Activated CD8-positive, alpha-beta memory T cell treated with anti-CD3 and anti-CD28 coated beads for 1 hour (primary cell): ENCODE measurements at places on chromosomes 5 and 9.

DNA sequence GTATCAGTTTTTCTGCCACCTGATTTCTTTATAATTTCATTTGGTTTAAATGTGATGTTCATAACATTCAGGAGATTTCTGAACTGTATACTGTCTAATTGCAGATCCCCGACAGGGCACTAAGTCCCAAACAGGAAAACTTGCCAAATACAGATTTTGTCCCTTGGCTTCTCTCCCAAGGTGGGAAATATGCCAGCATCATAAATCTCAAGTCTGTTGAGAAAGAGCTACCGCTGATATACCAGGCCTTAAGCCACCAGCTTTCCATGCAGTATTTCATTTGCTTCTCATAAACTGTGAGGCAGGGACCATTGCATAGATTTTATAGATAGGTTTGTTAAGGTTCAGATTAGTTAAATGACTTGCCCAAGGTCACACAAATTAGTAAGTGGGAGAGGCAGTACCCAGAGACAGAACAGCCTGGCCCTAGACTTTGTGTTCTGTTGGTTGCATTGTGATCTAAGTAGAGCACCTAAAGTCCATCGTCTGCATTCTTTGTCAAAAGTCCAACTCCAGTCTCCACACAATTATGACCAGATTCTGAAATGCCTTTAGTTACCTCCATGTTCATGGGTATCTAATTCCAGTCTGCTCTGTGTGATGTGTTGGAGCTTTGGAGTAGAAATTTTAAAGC is 16.2 kb downstream of the GPR21 start:
- DNase-seq: no peak

DNA sequence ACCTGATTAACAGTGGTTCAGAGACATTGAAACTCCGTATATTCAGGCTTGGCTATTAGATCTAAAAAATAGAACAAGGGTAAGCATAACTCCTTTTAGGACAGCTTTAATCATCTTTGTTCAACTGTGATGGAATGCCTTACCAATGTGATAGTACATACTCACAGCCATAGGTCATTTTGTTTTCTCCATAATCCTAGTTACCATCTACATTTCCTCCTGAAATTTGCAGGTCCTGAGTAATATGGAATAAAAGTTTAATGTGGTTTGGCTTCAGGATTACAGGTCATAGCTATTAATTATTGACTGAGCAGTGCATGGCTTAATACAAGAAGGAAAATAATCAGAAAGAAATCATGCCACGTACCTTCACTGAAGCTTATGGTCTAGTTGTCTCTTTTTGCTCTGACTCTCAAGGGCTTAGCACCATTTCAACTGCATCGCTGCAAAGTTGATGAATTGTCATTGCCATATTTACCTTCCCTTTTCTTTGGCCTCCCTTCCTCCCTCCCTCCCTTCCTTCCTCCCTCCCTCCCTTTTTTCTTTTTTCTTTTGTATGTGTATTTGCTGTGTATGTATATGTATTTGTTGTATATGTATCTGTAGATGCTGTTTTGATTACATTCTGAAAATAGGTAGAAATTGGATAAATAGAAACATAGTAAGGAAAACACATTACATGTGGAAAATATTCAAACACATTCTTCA is 250.9 kb upstream of the ZNF608 start:
- no peak for DNase-seq

- DNase-seq: no peak
Observed at GRCh38 chr5:466661-467310, 23.8 kb downstream of the EXOC3 start.

DNA sequence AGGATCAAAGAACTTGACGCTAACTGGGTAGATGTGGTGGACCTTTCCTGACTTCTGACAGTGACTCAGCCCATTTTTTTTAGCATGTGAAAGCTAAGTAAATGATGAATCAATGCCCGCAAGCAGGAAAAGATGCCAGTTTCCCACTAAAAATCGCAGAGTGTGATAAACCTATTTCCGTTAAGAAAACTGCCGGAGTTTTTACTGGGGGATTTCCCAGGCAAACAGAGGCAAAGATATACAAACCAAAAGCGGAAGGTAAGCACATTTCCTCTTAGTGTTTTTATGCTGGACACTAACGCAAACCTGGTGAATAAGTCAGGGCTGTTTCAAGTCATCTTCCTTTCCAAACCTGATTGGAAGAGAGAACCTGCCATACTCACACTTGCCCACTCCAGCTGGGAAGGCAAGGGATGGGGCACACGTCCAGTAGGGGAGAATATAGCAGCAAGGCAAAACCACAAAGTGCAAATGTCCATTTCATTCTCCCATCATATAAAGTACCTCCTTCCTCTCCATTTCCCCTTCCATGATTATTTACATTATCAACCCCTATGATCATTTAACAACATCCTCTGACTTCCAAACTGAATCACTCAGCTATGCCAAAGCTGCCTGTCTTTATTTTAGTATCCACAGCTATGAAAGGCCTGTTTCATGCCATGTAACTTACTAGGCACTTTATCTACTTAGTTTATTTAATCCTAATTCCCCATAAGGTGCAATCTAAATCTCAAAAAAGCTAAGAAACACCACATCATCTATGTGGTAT is 349.7 kb upstream of the RFX3 start:
- DNase-seq: no peak

DNA sequence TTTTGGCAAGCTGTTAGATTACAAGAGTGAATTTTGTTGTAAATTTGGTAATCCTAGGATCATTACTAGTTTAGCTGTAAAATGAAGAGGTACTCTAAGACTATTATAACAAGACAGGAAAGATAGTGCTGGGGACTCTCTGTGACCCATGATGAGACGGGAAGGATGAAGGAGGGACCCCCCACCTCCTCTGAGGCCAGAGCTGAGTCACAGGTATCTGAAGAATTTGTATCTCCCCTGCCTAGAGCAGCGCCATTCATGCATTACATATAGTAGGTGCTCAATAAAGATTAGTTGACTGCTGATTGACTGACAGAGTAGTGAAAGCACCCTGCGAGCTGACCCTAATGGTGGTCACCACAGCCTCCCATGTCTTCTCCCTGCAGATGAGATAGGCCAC is 202.8 kb downstream of the SNX18 start:
- no peak for DNase-seq

DNA sequence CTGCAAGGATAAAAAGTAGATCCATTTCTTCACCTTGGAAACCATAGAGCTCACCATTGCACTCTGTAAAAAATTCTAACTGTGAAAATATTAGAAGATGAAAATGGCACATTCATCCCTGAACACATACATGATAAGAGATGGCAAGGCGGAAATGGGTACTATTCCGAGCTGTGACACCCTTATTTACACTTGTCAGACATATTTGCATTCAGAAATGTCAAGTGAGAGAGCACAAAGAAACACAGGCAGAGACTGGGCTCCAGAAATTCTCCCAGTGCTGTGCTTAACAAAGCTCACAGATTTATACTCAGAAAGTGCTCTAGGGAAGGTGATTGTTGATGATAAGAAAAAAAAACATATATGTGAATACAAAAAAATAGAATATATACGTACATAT is 170.3 kb upstream of the PUM3 start:
- DNase-seq: no peak

- DNase-seq: no peak
Observed at GRCh38 chr5:1883120-1883924, 597 bp upstream of the IRX4 start.

DNA sequence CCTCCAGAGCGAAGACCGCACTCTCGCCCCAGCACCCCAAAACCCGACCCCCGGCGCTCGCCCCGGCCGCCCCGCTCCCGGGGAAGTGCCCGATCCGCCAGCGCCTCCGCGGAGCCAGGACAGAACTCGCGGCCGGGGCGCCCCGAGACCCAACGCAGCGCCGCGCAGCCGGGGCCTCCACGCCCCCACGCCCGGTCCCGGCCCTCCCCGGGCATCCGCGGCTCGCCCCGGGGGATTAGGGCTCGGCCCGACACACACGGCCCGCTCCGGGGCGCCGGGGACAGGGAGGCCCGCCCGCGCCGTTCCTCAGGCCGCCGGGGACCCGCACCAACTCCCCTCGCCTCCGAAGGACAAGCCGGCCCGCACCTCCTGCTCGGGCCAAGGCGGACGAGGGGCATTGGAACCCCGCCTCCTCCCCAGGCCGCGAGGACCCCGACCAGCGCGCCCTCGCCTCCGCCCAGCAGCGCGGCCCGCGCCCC is 544 bp downstream of the FNBP1 start:
- DNase-seq: no peak
